ENCODE measurements at places on chromosomes 6 and 20.
A peak's percentile ranks its signal among the peaks of the same experiment; 100 is the strongest.

DNA sequence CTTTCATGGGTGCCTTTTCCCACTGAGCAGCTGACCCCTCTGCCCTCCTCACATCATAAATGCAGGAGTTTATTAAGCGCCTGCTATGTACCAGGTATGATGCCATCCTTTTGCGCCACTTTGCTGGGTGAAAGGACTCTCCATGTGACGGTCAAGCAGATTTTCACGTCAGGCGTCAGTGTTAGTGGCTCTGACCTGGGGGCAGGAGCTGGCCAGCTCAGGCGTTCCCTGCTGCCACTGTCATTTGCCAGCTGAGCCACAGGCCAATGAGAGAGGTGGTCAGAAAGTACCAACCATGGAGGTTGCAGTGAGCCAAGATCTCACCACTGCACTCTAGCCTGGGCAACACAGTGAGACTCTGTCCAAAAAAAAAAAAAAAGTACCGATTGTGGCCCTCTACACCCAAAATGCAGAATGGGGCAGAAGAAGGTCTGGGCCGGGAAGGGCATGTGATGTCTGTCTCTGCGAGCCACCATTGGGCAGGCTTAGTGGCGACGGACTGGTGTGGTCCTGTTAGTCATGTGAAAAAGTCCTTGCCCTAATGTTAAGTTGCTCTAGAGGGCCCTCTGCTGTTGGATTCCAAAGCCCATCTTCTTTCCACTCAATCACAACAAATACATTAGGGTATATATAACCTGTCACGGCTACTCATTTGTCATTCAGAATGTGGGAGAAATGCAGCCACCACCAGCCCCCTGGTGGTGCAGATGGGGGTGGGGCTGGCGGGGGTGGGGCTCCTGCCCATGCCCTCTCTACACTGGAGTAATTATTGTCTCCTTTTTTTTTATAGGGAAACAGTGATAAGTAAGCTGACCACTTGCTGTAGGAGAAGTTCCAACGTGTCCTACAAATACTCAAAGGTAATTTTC lies 18.4 kb upstream of the SLC22A1 start:
- peak; percentile 66 for DNase-seq

DNA sequence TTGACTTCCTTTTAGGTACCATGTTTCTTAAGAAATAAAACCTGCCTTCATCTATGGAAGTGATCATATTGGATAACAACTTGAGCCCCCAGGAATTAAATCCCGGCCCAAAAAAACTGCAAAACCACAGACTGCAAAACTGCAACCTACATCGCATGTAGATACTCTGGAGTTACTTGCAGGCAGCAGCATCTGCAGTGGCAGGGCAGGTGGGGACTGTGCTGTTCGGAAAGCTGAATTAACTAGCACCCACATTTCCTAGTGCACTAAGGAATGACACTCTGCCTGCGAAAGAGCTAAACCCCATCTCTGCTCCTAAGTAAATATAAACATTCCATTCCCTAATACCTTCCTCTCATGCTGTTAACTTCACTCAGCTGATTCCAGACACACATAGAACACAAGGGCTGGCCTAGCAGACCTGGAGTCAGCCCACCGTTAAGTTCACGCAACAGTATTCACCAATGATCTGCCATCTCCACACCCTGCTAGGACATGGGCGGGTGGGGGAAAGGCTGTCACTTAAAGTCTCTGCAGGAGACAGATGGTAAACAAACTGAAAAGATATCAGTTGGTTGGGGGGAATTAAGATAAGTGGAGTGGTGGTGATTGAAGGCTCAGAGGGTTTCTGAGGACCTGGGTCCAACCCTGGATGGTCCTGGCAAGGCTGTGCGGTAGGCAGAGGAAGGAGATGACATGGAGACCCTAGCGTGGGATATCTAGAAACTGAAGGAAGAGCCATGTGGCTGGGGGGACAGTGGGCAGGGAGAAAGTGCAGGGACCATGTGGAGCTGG lies 128.4 kb downstream of the SYCP2 start:
- DNase-seq: no peak

- no peak for DNase-seq
Measured at GRCh38 chr20:47578543-47578942, 76.9 kb downstream of the NCOA3 start.

- DNase-seq: no peak
Measured at GRCh38 chr6:22236626-22237414, 60.0 kb downstream of the PRL start.

DNA sequence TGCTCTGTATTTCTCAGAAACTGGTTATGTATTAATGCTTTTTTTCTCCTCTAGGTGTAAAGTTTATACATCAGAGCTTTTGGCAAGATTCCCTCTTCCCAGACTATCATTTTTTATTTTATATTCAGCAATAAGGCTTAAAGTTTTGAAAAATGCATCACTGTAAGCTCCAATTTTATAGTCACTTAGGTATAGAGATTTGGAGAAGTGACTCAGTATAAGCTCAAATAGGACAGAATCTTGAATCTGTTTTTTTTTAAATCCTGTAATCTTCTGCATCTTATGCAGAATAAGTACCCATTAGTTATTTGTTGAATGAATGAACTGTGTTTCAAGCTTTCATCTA lies 1.0 kb downstream of the NCOA7 start:
- no peak for DNase-seq

GRCh38 chr20:48203252-48203651 lies 418.0 kb upstream of the SULF2 start:
- no peak for DNase-seq

DNA sequence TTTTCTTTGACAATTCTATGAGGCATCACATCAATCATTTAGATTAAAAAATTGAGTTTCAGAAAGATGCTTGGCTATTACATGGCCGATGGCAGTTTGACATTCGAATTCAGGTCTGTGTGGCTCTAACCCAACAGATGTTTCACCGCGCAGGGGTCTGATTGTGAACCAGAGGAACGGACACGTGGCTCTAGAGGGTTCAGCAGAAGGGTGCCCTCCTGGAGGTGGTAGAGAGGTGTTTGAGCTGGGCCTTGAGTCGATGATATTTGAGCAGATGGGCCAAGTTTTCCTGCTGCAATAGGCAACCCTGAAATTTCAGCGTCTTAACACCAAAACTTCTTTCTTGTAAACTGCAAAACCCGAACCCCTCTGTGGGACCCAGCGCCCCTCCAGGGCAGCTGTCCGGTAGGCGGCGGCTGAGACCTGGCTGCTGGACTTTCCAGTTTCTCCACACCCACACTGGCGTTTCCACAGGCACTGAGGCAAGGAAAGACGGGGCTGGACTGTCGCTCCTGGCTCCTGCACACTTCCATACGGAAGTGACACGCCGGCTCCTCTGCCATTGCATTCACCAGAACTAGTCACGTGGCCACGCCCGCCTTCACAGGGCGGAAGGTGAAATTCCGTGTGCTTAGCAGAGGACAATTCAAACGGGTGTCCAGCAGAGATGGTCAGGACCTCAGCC lies 11.3 kb upstream of the AFDN start:
- DNase-seq: no peak

- DNase-seq: peak; percentile 95
Measured at GRCh38 chr6:157379656-157380457, 1.1 kb upstream of the ZDHHC14 start.

GRCh38 chr6:4316867-4317400 lies 181.6 kb upstream of the ECI2 start:
- peak; percentile 1 for DNase-seq

DNA sequence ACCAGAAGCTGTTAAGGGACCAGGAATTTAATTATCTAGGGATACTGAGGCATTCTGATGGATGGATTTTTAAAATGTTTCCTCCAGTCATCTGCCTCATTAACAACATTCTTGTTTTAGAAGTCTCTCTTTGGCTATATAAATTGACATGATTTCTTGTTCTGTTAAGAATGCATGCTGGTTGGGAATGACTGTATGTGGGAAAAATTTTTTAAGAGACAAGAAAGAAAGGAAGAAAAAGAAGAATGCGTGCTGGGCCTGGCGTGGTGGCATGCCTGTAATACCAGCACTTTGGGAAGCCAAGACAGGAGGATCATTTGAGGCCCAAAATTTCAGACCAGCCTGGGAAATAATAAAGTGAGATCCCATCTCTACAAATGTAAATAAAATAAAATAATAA lies 203.6 kb downstream of the GJA1 start:
- no peak for DNase-seq

All from NAMALWA (cell line).